Stimulated activated CD8-positive, alpha-beta memory T cell treated with anti-CD3 and anti-CD28 coated beads, Interleukin-4, amount 100 ng/mL, for 1 hour (primary cell): ENCODE measurements at places on chromosomes 4 and X.

DNA sequence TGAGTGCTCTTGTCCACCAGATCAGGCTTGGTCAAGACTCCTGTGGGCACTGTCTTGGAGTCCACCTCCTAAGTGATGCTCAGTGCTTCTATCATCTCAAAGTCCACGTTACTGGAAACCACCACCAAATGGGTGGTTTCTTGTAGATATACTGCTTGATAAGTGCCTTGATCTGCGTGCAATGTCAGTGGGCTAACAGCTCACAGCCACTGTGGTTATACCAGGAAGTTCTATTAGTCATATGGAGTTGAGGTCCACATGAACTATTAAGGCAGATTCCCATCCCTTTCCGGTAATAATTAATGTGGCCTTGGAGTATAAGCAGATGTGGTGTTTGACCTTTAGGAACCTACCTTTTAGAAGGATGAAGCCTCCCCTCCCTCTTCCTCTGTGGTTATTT is 161.9 kb downstream of the ZNF518B start:
- DNase-seq: no peak

DNA sequence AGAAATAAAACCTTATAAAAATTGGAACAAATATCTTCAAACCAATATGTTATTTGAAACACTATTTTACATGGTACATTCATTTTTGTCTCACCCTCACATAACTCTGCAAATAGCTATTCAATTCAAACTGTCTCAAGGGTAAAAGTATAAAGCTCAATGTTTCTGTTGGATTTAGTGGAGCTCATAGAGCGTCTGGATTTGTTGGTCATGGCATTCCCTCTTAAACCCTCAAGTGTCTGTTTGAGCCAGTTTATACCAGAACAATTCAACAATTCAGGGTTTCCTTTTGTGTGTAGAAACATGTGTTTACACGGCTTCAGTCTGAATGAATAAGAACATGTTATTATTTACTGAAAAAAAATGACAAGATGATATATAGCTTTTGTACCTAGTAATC is 161.6 kb downstream of the PCDH18 start:
- DNase-seq: no peak

- DNase-seq: no peak
Observed at GRCh38 chr4:78362310-78362709, 189.3 kb upstream of the ANXA3 start.

- no peak for DNase-seq
Observed at GRCh38 chr4:136650541-136651277, 881.6 kb downstream of the PCDH18 start.

DNA sequence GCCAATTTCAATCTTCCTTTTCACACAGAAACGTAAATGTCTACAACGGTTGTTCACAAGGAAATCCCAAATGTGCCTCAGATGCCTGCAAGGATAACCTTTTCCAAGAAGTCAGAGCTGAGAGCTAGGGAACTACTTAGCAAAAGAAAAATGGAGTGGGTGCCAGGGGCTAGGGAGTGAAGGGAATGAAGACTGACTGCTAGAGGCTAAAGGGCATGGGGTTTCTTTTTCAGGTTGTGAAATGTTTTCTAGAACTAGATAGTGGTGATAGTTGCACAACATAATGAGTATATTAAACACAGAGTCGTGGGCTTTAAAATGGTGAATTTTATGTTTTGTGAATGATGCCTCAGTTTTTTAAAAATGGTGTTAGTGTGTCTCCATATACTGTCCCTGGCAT is 53.4 kb downstream of the CD99L2 start:
- no peak for DNase-seq

- DNase-seq: no peak
Observed at GRCh38 chrX:129823522-129823921, 20.2 kb downstream of the ZDHHC9 start.

DNA sequence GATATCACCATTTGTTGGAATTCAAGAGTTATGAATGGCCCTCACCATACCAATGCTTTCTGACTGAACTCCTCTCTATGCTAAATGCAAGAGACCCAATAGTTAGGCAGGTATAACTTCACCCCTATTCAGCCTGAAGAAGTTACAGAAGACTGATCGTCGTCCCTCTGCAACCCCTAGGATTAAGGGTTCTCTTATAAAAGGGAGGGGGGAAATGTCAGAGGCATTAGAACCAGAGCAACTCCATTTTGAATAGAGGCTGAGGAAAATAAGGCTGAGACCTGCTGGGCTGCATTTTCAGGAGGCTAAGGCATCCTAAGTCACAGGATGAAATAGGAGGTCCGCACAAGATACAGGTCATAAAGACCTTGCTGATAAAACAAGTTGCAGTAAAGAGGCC is 494.3 kb downstream of the SPRY1 start:
- DNase-seq: no peak

GRCh38 chr4:128191115-128191781 is 96.4 kb downstream of the PGRMC2 start:
- peak; percentile 51 for DNase-seq

DNA sequence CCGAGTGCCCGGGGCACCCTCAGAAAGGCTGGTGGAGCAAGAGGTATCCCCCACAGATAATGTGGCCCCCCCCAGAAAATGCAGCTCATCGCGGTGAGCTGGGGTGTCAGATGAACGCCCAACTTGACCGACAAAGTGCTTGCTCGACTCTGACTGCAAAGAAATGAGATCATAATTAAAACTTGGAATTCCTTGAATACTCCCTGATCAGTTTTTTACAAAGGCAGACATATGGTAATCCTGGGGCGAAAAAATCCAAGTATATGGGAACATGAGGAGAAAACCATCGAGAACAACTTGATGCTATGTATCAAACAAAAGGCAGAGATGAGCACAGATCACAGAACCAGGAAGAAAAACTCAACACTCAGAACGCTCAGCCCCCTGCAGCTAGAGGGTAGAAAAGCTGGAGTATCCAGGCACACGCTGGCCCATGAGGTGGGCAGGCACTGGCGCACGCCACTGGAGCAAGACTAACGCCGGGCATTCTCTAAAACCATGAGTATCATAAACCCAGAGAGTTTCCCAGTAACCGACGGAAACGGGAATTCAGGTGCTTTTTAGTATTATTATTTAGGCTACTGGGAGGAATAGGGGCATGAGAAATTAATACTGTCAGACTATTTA is 127.3 kb downstream of the AFAP1 start:
- DNase-seq: no peak

- DNase-seq: no peak
Observed at GRCh38 chrX:31580726-31581125, 508.9 kb upstream of the FTHL17 start.

GRCh38 chrX:129823115-129823514 is 20.6 kb downstream of the ZDHHC9 start:
- peak; percentile 25 for DNase-seq

- DNase-seq: no peak
Observed at GRCh38 chr4:19026281-19026680, 1004.7 kb upstream of the LCORL start.

DNA sequence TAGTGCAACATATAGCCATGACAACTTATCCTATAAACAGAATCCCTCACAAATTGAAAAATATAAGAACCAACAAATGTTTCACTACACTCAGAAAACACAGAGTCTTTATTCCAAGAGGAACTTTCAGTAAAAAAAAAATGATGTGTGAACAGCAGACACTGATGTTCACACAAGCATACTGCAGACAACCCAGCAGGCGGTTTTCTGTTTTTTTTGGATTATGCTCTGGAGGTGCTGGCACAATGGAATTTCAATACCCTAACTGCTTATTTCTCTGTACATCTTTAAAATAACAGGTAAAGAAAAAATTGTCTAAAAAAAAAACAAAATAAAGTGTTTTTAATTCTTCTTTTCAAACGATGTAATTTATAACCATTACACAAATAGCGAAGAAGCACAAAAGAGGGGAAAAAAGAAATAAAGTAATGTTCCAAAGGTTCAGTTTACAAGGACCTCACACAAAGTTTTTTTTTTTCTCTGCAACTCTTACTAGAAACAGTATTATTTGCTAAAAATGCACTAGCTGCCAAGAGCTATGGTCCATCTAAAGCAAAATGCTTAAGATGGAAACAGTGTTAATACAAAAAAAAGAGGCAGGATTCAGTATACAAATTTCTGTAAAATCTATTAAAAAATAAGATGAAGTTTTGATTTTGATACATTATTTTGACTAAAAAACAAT is 55.3 kb downstream of the ANAPC10 start:
- no peak for DNase-seq

GRCh38 chr4:1518997-1519700 is 112.9 kb upstream of the NKX1-1 start:
- no peak for DNase-seq

DNA sequence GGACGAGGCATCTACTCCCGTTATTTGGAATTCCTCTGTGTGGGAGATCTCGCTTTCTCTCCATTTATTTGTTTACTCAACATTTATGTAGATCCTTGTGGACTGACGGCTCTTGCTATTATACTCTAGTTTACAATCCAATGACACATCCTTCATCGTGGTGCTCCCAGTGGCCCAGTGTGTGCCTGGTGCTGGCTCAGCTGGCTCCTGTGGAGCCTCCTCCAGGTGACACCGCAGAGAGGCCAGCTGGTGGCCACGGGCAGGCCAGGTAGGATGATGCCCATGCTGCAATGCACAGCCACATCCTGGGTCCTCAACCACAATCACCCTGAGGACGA is 84.0 kb upstream of the AFAP1 start:
- DNase-seq: no peak

DNA sequence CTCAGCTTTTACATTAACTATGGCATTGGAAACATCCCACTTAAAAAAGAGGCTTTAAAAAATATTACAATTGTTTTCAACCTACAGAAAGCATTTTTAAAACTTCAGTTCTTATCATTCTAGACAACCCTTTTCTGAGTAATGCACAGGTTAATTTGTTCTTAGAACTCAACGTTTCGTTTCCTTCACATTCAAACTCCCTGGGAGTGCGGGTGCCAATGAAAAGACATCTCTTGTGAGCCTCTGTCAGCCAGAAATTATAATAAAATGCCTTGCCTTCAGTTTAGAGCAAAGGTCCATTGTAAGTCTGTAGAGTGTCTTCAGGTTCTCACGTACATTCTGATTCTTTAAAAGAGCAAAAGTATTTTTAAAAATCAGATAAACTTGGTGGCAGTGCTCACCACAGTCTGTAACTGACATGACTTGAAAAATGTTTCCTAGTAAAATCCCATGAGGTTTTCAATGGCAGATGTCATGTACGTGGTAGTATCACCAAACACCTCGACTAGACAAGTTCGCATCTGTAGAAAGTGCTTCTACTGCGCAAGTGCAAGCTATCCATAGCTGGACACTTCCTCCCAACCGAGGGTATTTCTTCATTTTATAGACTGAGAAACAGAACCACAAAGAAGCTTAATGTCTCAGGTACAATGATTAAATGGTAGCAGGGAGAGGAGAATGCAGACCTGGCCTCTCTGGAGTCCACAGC is 65.8 kb downstream of the HAUS3 start:
- no peak for DNase-seq

GRCh38 chr4:136106753-136107152 is 1425.5 kb downstream of the PCDH18 start:
- DNase-seq: no peak

DNA sequence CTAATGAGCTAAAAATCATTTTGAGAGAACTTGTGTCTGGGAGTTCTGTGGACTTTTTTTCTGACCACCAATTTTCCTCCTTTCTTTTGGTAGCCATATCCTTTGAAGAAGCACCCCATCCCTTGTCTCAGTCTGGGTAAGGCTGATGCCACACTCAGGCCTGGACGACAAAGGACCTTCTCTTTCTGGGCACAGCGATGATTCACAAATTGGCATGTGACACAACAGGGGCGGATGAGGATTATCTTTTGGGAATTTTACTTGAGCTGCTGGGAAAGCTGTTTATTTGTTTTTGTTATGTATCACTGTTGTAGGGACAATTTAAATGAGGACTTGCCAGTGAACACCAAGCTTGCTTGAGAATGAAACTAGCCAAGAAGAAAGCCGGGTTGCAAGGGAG is 233.4 kb upstream of the HAND2 start:
- DNase-seq: no peak

DNA sequence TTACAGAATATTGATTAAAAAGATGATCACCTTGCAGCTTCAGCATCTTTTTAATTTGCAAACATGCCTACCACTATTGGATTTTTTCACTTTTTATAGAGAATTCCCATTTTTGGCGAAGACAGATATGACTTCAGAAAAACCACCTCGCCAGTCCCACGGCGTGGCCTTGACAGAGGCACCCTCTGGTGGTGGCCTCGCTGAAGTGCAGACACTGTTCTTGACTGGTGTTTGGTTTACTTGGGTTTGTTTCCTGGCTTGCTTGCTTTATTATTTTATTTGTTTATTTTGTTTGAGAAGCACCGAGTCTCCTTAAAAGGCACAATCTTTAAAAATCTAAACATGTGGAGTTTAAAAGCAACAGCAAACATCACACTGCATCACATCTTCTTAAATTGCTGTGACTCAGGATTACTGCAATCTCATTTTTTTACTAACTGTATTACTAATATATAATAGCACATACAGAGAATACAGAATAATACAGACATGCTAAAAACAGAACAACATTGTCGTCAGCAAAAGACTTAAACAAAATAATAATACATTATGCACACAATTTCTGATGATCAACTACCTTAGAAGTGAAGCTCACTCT is 13.1 kb upstream of the AMTN start:
- peak; percentile 9 for DNase-seq

- peak; percentile 53 for DNase-seq
Observed at GRCh38 chrX:70433848-70434351, 10.7 kb upstream of the DLG3 start.

DNA sequence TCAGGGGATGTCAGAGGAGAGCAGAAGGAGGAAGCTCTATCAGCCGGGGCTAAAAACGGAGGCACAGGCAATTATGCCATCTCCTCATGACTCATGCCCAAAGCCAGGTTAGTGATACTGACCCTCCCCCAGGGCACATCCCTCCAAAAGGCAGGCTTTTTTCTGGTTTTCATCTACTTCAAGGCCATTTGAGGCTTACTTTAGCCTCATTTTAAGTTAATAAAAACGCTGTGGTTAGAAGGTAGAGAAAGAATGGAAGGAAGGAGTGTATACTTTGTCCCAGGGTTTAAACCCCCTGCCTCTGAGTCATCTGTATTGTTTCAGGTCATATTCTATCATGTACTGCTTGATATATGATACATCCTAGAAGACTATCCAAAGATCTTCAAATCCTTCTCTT is 89.7 kb upstream of the NDP start:
- no peak for DNase-seq

DNA sequence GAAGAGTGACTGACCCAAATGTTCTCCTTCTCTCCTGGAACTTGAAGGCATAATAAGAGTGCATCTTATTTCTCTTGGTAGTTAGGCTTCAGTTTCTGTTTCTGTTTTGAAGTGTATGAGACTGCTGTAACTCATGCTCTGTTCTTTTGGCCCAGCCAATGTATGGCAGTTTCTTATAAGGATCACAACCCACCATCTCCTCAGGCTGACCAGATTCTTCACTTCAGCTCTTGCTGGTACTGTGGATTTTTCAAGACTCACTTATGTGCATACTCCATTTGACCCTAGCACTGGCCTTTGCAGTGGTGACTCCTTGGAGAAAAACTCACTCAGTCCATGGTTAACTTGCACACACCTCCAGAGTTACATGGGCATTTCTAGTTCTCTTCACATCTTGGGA is 9.6 kb upstream of the YTHDC1 start:
- no peak for DNase-seq
